ENCODE measurements at places on chromosomes 16 and 17.

DNA sequence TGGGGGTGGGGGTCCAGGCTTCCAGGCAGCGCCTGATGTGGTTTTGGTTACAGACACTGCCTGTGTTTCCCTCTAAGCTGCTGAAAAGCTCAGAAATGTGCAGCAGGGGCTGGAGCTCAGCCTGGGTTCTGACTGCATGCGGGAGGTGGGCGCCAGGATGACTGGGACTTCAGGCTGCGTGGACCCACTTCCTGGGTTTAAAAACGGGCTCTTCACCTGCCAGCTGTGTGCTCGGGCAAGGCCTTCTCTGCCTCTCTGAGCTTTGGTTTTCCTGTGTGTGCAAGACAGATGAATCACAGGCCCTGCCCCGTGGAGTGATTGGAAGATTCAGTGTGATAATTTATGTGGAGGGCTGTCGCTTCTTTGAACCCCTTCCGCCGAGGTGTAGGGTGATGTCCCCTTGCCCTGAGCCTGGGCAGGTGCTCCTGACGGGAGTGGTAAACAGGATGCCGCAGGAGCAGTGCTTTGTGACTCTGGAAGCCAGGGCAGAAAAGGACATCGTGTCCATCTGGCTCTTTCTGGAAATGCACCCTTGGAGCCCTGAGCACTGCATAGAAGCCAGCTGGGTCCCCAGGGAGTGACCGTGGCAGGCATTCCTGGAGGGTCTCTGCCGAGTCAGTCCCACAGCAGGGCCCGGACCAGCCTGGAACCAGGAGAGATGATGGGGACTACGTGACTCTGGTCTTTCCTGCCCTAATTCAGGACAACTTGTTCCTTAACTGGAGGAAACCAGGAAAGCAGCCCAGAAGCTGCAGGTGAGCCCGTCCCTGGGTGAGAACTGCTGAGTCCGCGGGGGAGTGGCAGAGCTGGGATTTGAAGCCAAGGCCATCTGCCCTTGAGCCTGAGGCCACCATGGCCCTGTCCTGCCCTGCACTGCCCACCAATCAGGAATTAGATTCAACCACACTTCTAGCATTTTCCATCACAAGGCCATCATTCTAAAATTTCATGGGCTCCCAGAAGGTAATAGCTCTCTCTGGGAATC, 28.5 kb upstream of the SLC7A5 start:
- peak; percentile 85 for DNase-seq

- DNase-seq = peak; percentile 55
These were observed 8.2 kb downstream of the USP22 start for GRCh38 chr17:21034340-21035235.

DNA sequence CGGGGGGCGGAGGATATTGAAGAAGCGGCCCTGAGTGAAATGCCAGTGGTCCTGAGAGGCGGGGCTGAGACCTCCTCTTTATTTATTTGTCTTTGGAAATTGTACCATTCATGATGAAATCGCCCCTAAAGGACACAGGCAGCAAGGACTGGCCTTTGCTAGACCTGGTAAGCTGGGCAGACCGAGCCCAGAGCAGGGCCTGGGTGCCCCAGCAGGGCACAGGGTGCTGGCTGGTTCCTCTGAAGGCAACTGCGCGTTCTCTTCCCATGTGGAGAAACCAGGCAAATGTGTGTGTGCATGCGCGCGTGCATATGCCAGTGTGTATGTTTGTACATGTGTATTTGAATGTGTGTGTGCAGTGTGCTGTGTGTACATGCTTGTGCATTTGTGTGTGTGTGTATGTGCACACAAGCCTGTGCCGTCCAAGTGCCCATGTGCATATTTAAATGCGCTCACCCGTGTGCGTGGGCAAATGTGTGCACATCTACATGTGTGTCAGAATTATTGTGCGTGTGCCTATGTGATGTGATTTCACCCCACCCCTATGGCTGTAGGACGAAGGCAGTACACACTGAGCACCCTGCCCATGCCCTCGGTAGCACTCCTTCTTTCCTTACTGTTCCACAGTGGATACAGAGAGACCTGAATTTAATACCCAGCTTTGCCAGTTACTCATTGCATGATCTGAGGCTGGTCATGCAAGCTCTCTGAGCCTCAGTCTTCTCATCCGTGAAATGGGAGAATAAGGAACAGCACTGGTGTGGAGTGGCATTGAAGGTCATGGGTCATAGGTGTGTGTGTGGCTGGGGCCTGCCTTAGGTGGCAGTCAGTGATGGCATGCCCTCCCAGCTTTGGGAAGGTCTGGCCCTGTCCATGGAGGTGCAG, 105.2 kb downstream of the CMIP start:
- DNase-seq = no peak

GRCh38 chr16:183005-183404, 2.7 kb downstream of the HBQ1 start:
- no peak for DNase-seq

GRCh38 chr17:5364156-5364555, 55.3 kb downstream of the NUP88 start:
- DNase-seq = no peak

DNA sequence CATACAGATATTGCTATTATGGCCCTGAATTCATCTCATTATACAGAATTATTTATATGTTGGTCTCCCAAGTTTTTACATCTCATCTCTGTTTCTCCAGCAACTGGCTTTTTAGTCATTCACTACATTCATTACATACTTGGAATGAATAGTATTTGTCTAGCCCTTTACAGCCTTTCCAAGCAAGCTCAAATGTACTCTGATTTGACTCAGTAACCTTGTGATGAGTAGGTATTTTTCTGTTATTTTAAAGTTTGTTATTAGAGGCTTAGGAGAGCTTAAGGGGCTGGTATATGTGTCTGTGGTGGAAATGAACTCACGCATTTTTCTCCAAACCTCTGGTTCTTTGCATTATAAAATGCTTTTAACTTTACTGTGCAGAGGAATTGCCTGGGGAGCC, 224.7 kb downstream of the SNX29 start:
- no peak for DNase-seq

GRCh38 chr17:3167574-3167973, 29.7 kb upstream of the OR1A2 start:
- DNase-seq = no peak

DNA sequence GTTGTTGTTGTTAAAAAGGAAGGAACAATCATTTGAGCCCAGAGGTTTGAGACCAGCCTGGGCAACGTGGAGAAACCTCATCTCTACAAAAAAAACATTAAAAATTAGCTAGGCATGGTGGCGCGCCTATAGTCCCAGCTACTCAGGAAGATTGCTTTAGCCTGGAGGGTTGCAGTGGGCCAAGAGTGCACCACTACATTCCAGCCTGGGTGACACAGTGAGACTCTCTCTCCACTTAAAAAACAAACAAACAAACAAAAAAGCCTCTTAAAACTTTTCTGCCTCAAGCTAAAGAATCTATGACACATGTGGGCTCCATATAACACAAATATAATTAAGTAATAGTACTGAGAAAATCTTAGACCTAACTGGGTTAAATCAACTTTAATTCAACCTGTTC, 12.5 kb downstream of the MBTPS1 start:
- DNase-seq = no peak

- DNase-seq = no peak
These were observed 64.2 kb downstream of the CREBBP start for GRCh38 chr16:3816326-3816725.

- no peak for DNase-seq
These were observed 28.0 kb downstream of the CUEDC1 start for GRCh38 chr17:57927048-57927723.

GRCh38 chr17:16917671-16918394, 54.1 kb downstream of the TNFRSF13B start:
- no peak for DNase-seq

GRCh38 chr16:68665501-68665900, 20.4 kb downstream of the CDH3 start:
- no peak for DNase-seq

DNA sequence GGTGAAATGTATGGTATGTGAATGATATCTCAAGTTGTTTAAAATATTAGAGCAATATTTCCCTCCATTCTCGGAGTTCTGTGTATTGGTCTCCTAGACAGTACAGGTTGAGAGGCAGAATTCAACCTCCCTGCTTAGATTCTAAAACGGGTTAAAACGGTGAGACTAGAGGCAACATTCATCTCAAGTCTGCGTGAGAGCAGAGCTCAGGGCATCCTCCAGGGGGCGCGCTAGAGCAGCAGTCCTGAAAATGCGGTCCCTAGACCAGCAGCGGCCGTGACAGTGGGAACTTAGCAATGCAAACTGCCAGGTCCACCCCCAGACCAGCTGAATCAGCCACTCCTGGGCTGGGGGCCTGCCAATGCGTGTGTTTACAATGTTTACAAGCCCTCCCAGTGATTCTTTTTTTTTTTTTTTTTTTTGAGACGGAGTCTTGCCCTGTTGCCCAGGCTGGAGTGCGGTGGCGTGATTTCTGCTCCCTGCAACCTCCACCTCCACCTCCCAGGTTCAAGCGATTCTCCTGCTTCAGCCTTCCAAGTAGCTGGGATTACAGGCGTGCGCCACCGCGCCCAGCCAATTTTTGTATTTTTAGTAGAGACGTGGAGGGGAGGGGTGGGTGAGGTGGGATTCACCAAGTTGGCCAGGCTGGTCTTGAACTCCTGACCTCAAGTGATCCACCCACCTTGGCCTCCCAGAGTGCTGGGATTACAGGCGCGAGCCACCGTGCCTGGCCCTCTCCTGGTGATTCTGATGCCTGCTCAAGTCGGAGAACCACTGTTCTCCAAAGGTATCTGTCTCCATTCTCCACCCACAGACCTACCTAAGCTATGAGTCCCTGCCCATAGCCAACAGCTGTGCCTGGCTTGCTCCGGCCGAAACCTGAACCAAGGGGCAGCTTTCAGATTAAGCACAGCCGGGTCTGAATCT, 24.2 kb downstream of the KLHL36 start:
- peak; percentile 88 for DNase-seq

GRCh38 chr17:71936977-71937376, 183.8 kb upstream of the SOX9 start:
- DNase-seq = no peak

GRCh38 chr16:27969574-27969973, 93.9 kb downstream of the GSG1L start:
- DNase-seq = no peak

DNA sequence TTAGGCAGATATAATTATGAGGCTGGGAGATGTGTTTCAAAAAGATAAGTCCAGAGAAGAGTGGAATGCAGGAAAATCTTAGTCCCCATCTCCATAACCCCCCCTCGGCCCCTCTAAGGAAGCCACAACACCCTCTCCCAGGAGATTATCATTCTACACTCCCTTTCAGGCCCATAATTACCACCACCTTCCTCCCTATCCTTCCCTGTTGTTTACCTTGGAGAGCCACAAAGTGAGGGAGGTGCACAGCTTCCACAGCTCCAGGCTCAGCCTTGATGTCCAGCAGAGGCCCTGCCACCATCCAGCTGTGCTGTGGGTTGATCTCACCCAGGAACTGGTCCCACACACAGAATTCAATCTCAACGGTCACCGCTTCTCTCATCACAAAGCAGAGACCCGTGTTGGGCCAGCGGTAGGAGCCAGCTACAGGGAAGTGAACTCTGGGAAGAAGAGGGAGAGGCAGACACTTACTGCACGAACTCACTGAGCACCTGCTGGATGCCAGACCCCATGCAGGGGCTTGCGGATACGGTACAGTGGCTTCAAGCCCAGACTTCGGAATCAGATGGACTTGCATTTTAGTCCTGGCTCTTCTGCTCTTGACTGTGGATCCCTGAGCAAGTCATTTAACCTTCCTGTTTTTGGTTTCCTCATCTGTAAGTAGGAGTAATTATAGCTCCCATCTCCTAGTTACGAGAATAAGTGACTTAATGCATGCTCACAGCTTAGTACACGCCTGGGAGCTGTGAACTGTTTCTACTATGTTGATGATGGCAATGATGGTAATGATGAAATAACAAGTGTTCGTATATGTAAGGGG, 44.1 kb downstream of the MIS12 start:
- no peak for DNase-seq

DNA sequence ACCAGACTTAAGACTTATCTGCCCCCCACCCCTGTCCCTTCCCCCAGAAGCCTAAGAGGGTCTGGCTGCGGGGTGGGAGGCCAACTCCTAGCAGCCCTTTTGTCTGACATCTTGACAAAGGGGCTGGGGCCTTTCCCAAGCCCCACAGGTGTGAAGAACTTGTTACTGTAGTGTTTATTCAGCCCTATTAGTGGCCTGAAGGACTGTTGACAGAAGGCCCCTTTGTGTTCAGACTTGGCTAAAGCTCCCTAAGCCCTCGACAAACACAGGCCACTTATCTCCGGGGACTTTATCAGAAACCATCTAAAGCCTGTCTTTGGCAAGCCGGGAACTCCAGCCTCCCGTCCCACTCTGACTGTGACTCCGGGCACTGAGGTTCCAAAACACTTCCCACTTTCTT, 129.8 kb downstream of the NTN1 start:
- DNase-seq = no peak

DNA sequence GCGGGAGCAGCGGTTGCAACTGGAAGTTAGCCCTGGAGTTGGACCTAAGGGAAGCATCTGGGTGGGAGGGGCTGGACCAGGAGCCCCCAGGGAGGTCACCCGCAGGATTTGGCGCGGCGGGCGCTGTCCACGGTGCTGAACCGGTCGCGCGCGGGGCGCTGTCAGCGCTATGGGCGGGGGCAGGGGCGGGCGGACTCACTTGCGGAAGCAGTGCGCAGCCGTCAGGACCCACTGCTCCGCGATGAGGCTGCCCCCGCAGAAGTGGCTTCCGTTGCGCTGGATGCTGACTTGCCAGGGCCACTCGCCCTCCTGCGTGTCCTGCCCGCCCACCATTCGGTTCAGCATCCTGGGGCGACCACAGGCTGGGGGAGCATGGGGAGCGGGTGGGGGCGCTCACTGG, 4.5 kb downstream of the PRSS27 start:
- peak; percentile 88 for DNase-seq

GRCh38 chr17:180381-181244, 837 bp downstream of the DOC2B start:
- no peak for DNase-seq

- no peak for DNase-seq
These were observed 34.8 kb downstream of the CMTM3 start for GRCh38 chr16:66639091-66639885.

GRCh38 chr16:11857161-11857560, 5.8 kb upstream of the RSL1D1 start:
- DNase-seq = no peak

GRCh38 chr17:3894911-3895343, 2.1 kb upstream of the CAMKK1 start:
- no peak for DNase-seq

GRCh38 chr16:22330326-22330725, 33.1 kb downstream of the POLR3E start:
- DNase-seq = no peak

DNA sequence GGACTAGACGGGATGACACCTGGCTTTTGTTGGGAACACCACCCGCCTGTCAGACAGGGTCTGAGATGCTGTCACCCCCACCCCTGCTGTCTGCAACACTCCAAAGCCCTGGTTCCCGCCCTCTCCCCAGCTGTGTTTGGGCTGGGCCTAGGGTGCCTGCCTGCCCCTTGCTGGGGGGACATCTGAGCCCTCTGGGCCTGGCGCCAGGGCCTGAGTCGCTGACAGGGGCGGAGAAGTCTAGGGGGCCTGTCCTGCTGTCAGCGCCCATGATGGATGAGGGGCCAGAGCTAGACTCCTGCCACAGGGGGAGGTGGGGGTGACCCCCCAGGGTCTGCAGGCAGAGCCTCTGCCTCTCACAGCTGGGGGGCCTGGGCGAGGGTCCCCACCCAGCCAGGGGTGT, 7.6 kb upstream of the PKMYT1 start:
- DNase-seq = no peak

GRCh38 chr16:65490286-65490685, 368.4 kb upstream of the CDH11 start:
- DNase-seq = no peak

- no peak for DNase-seq
These were observed 8.9 kb downstream of the MYH10 start for GRCh38 chr17:8621585-8621984.

All from activated CD4-positive, alpha-beta memory T cell treated with anti-CD3 and anti-CD28 coated beads for 36 hours (primary cell).